ENCODE measurements at places on chromosomes 7 and 10. TPM values are rescaled to one million over a fixed set of nuclear protein-coding genes. Genes with fewer than 3 reads are reported as not detected.

DNA sequence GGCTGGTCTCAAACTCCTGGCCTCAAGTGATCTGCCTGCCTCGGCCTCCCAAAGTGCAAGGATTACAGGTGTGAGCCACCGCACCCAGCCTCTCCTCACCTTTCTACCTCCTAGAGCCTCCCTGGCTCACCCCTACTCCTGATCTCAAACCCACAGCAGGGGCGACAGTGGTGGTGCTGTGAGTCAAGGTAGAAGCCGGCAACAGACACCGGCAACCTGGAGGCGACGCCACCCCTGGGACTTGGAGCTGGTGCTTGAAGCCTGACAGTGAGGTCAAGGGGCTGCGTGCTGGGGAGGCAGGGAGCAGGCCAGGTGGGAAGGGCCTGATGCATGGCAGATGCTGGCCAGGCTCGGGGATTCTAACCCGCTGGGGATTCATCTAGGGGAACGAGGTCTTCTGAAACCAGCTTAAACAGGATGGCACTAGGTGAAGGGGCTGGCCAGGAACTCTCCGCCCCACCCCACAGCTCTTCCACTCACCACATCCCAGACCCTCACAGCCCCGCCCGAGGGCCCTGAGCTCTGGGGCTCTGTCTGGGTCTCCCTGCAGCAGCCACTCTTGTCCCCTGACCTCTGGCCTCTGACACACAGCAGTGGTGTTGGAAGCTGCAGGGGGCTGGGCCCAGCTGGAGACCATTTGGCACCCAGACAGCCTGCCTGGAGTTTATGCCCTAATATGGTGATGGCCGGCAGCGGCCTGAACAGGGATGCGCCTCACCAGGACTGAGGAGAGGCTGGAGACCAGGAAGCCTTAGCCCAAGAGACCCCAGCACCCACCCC, 16.4 kb downstream of the KCNH2 start:
- H3K4me3 ChIP-seq = no peak overlapping the region
- H3K36me3 ChIP-seq = no peaks in the 10 kb centered on the region
- DNase-seq = no peak

DNA sequence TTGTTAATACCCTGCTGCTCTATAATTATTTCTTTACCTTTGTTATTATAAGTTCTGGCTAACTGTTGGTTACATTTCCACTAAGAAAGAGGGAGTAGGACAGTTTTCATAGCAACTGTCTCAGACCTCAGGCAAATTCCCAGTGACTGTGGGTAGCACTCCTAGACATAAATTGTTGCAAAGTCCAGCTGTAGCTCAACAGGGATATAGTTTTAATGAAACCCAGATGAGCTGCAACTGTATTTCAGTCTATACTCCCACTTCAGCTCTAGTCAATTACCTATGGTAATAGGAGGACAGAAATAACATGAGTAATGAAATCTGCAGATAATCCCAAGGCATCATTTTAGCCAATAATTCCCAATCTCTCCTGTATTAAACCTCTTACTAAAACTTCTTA, 103.0 kb upstream of the SEMA3A start:
- H3K4me1 ChIP-seq = no peaks in the 10 kb centered on the region
- H3K36me3 ChIP-seq = no peaks in the 10 kb centered on the region
- no peak for DNase-seq
- H3K27ac ChIP-seq = no peak overlapping the region
- no peaks in the 10 kb centered on the region for H3K27me3 ChIP-seq

DNA sequence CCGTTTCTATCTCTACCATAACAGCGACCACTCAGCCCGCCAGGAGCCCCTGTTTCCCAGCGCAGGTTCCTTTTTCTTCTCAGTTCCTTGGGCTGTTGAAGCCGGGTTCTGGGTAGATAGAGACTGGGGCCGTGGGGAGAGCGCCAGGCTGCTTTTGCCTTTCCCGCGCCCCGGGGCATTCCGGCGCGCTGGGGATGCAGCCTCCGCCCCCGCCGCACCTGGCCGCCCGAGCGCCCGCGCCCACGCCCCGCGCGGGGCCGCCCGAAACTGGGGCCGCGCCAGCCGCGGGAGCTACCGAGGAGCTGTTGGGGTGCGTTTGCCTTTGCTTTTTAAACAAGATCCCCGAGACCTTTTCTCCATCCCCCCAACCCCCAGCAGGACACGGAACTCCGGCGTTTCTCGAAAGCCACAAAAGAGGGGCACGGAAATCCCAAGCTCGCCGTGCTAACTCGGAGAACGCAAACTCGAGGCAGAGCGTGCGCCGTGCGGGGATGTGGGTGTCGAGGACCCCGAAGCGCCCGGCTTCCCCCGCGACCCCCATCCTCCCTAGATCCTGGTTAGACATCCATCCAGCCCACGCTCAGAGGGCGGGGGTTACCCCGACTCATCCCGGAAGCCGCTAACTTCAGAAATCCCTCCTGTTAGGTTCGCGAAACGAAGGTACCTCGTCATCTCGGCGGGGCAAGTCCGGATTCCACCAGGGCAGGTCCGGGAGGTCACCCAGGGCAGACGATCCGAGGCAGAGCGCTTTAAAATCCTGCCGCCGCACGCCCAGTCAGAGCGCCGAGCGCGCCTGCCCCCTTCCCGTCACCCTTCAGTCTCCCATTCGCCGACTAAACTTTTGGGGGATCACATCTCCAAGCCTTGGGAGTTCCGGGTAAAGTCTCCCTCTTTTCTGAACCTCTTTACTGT, 1.0 kb downstream of the GRM8 start:
- peaks cover 88% of the 10 kb centered on the region for H3K27me3 ChIP-seq
- H3K4me3 ChIP-seq = peak overlapping the region; percentile 84
- peaks cover 23% of the 10 kb centered on the region for H3K36me3 ChIP-seq
- no peak for DNase-seq
- H3K4me1 ChIP-seq = peaks cover 7% of the 10 kb centered on the region

GRCh38 chr7:2864999-2865670, 21.0 kb upstream of the GNA12 start:
- no peaks in the 10 kb centered on the region for H3K27me3 ChIP-seq
- H3K4me3 ChIP-seq = peak overlapping the region; percentile 72
- peak; percentile 84 for DNase-seq
- H3K36me3 ChIP-seq = peaks cover 35% of the 10 kb centered on the region
- H3K27ac ChIP-seq = peak overlapping the region; percentile 100

- H3K4me1 ChIP-seq = peaks cover 26% of the 10 kb centered on the region
- no peak overlapping the region for H3K27ac ChIP-seq
- H3K4me3 ChIP-seq = no peak overlapping the region
- no peaks in the 10 kb centered on the region for H3K27me3 ChIP-seq
These were observed 99.7 kb upstream of the CAV2 start for GRCh38 chr7:116399819-116400218.

DNA sequence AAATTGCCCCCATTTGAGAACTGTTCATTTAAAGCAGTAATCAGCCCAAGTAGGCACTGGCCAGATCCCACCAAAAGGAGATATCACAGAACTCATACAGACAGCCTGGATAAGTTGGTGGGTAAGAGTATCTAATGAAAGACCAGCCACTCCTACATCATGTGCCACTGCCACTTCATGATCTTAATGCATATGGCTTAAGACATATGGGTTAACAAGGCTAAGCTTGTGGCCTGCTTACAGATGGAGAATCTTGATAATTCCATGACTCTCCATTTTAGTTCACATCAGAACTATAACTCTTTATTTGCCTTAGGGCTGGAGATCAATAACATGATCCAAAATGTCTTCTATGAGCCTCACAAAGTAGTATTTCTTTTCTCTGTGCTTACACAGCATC, 6.8 kb upstream of the IFIT1B start:
- no peak for DNase-seq
- no peak overlapping the region for H3K4me3 ChIP-seq
- H3K4me1 ChIP-seq = peaks cover 28% of the 10 kb centered on the region
- H3K36me3 ChIP-seq = peaks cover 6% of the 10 kb centered on the region

DNA sequence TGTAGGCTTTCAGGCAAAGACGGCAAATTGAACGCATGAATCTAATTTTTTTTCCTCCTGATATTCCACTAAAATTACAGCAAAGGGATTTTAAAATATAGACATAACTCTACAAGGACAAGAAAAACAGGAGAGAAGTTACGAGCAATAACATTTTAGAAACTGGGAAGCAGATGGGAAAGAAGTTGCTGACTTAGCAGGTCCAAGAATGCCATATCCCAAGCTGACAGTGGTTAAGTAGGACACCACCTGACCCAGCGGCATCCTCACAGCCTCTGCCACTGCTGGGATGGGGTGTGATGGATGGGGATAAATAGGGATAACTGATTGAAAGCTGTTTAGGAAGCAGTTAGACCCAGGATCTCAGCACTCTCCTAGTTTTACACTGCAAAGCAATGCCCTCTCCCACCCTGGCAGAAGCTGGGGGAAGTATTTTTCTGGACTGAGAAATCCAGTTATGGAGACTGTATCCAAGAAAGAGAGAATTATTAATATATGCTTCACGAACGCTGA, 99.3 kb upstream of the LEP start:
- no peaks in the 10 kb centered on the region for H3K4me1 ChIP-seq
- no peaks in the 10 kb centered on the region for H3K36me3 ChIP-seq
- H3K27ac ChIP-seq = no peak overlapping the region
- no peak for DNase-seq
- H3K27me3 ChIP-seq = peaks cover 50% of the 10 kb centered on the region

DNA sequence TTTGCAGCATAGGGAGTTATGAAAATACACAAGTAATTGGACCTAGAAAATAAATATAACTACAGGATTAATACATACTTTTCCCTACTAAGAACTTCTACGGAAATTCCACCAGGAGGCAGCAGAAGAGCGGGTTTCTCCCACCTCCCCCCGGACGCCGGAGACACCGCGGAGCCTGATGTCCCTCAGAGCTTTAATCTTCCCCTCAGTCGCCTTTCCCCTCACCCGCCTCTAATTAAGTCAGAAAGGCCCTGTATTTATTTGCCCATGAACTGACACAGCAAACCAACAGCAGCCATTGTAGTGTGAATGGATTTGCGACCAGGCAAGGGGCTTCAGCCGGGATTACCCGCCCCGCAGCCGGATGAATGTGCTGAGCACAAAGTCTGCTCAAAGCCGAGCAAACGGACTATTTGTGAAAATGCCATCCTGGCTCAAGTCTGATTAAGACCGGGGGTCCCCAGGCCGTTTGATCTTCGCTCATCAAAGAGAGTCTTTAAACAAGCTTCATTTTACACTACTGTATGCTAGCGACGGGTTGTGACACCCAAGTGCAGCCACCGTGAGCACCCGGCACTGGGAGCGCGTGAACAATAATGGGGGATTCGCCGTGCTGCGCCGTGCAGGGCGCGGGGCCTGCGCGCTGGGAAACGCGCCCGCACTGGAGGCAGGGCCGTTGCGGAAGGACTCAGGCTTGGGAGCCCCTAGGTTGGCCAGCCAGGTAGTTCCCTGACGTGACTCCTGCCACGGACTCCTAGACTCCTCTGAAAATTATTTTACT, 5.6 kb upstream of the DKK1 start:
- peaks cover 15% of the 10 kb centered on the region for H3K36me3 ChIP-seq
- no peak overlapping the region for H3K27ac ChIP-seq
- DNase-seq = peak; percentile 74
- H3K4me3 ChIP-seq = peak overlapping the region; percentile 70
- peaks cover 33% of the 10 kb centered on the region for H3K4me1 ChIP-seq

- H3K4me1 ChIP-seq = peaks cover 8% of the 10 kb centered on the region
- H3K27me3 ChIP-seq = no peaks in the 10 kb centered on the region
- H3K36me3 ChIP-seq = no peaks in the 10 kb centered on the region
- DNase-seq = no peak
- no peak overlapping the region for H3K4me3 ChIP-seq
These were observed 88.2 kb upstream of the AFAP1L2 start for GRCh38 chr10:114492351-114493037.

DNA sequence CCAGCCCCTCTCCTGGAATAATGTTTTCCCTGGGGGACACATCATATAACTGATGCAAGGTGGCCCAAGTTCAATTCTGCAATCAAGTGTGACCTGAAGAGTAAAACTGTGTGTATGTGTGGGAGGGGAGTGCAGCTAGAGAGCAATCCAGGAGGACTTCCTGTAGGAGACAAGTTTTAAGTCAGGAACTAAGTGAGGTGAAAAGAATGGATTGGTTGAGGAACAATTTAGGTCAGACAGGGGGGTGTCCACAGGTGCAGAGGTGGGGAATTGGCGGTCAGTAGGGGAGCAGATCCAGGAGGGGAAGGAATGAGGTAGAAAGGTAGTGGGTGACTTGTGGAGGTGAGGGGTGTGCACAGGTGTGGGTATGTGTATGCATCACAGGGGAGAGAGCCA, 82.6 kb downstream of the NEURL1 start:
- no peak overlapping the region for H3K4me3 ChIP-seq
- DNase-seq = no peak
- no peak overlapping the region for H3K27ac ChIP-seq
- no peaks in the 10 kb centered on the region for H3K36me3 ChIP-seq
- H3K27me3 ChIP-seq = peaks cover 12% of the 10 kb centered on the region
- H3K4me1 ChIP-seq = peaks cover 19% of the 10 kb centered on the region

EBF3 gene
- not detected for total RNA-seq

CDHR3 gene
- total RNA-seq = 4.0 TPM

GPAM gene
- total RNA-seq = 7.5 TPM

CFTR gene
- total RNA-seq = 267 TPM

PNLIPRP1 gene
- total RNA-seq = not detected

DYNC1I1 gene
- total RNA-seq = 0.73 TPM

PILRA gene
- 3.1 TPM for total RNA-seq

FAM13C gene
- not detected for total RNA-seq

IFIT1 gene
- total RNA-seq = 52.3 TPM
